ENCODE measurements at places on chromosomes 3 and 15.

DNA sequence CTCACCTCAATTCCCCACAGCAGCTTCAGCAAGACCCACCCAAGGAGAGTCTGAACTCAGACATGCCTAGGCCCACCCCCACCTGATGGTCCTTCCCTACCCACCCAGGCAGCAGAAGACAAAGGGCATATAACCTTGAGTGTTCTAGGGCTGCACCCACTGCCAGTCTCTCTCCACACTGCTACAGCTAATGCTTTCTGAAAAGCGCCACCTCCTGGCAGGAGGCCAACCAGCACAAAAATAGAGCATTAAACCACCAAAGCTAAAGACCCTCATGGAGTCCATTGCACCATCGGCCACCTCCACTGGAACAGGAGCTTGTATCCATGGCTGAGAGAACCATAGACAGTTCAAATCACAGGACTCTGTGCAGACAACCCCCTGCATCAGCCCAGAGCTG is 11.3 kb upstream of the RPL39L start:
- no peaks in the 10 kb centered on the region for H3K27me3 ChIP-seq
- H3K4me1 ChIP-seq = no peaks in the 10 kb centered on the region
- H3K36me3 ChIP-seq = peaks cover 6% of the 10 kb centered on the region
- H3K4me3 ChIP-seq = no peak overlapping the region

DNA sequence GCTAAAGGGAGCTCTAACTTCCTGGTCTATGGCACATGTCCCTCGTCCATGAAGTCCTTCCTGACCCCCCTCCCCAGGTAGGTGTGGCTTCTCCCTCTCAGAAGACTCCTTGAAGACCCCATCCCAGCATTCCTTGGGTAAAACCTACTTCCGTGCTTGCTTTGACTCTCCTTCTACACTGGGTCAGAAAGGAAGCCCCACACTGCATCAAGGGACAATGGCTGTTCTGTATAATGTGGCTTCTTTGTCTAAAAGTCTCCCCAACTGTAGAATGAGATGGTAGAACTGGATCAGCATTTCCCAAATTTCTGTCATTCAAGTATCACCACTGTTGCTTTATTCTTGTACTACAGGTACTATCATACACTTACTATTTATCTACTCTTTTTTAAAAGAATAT is 3.9 kb upstream of the DNAJA4 start:
- H3K27ac ChIP-seq = no peak overlapping the region
- H3K4me1 ChIP-seq = no peaks in the 10 kb centered on the region
- peaks cover 16% of the 10 kb centered on the region for H3K27me3 ChIP-seq
- no peak overlapping the region for H3K4me3 ChIP-seq
- DNase-seq = no peak
- H3K36me3 ChIP-seq = no peaks in the 10 kb centered on the region

- DNase-seq = no peak
- H3K27me3 ChIP-seq = peaks cover 7% of the 10 kb centered on the region
- no peak overlapping the region for H3K4me3 ChIP-seq
- no peaks in the 10 kb centered on the region for H3K36me3 ChIP-seq
- H3K27ac ChIP-seq = no peak overlapping the region
Measured at GRCh38 chr15:74209560-74209958, 7.0 kb upstream of the STRA6 start.

- H3K4me3 ChIP-seq = no peak overlapping the region
- no peak for DNase-seq
- peaks cover 24% of the 10 kb centered on the region for H3K36me3 ChIP-seq
- no peaks in the 10 kb centered on the region for H3K27me3 ChIP-seq
- H3K4me1 ChIP-seq = no peaks in the 10 kb centered on the region
Measured at GRCh38 chr3:112531358-112531781, 30.4 kb downstream of the ATG3 start.

DNA sequence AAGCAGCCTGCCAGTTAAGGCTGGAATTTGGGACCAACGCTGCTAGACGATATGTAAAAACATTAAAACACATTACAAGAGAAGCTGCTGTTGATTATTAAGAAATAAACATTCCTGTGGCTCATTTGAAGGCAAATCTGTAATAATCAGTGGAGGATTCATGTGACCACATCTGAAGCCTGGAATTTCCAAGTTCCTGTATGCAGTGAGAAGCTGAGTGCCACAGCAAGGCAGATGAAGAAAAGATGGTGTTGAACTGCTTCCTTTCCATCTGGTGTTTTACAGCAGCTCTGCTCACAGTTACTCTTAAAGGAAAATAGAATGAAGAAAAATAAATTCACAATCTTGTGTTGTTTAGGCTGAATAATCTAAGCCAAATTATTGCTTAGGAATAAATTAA is 139.3 kb upstream of the ROBO2 start:
- no peak overlapping the region for H3K4me3 ChIP-seq
- no peaks in the 10 kb centered on the region for H3K36me3 ChIP-seq
- no peaks in the 10 kb centered on the region for H3K4me1 ChIP-seq
- no peak for DNase-seq
- no peaks in the 10 kb centered on the region for H3K27me3 ChIP-seq

DNA sequence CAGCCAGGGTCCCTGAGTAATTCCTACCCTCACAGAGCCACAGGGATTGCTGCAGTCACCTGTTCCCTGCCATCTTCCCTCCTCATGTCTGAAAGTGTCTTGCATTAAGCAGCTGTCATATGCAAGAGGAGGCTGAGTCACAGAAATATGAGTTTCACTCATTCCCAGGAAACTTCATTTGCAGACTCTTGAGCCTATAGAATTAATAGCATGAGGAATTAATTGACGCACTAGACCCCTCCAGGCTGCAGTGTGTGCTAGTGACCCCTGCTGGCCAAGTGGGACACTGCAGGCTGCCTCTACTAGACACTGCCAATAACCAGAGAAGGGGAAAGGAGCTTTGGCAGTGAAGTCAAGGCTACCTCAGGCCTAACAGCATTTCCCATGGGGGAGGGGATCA is 50.6 kb upstream of the SLC6A1 start:
- DNase-seq = no peak
- H3K27me3 ChIP-seq = no peaks in the 10 kb centered on the region

DNA sequence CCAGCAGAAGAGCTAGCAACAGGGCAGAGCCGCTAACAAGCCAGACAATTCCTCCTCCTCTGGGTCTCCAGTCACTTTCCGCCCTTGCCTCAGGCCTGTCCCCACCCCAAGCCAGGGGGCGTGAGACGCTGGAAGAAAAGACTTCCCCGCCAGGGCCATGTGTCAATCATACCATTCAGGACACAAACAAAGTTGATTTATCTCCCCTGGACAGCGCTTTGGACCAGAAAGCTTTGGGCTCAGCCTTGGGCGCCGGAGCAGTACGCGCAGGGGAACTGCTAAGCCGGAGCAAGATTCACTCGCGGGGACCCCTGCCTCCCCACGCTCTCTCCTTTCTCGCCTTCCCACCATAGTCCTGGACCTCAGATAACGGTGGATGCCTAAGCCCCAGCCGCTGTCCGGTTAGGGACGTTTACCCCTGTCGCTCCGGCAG is 479 bp downstream of the LRRC2 start:
- H3K27ac ChIP-seq = no peak overlapping the region
- H3K4me3 ChIP-seq = peak overlapping the region; percentile 31
- peak; percentile 77 for DNase-seq
- H3K27me3 ChIP-seq = no peaks in the 10 kb centered on the region

DNA sequence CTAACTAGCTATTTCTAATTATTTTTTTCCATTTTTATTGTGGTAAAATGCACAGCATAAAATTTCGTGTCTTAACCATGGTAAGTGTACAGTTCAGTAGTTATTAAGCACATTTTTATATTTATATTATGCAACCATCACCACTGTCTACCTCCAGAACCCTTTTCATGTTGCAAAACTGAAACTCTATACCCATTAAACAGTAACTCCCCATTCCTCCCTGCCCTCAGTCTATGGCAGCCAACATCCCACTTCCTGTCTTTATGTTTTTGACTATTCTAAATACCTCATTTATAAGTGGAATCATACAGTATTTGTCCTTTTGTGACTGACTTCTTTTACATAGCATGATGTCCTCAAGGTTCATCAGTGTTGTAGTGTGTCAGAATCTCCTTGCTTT is 25.5 kb downstream of the SLC35A5 start:
- H3K4me3 ChIP-seq = no peak overlapping the region
- no peaks in the 10 kb centered on the region for H3K4me1 ChIP-seq
- H3K36me3 ChIP-seq = 0 out of 2 replicates have a peak, but pooled peaks cover 2% of the 10 kb centered on the region
- no peak for DNase-seq

GRCh38 chr15:94621736-94622135 is 390.4 kb downstream of the MCTP2 start:
- H3K27me3 ChIP-seq = no peaks in the 10 kb centered on the region
- H3K4me3 ChIP-seq = no peak overlapping the region
- DNase-seq = no peak
- H3K27ac ChIP-seq = no peak overlapping the region

DNA sequence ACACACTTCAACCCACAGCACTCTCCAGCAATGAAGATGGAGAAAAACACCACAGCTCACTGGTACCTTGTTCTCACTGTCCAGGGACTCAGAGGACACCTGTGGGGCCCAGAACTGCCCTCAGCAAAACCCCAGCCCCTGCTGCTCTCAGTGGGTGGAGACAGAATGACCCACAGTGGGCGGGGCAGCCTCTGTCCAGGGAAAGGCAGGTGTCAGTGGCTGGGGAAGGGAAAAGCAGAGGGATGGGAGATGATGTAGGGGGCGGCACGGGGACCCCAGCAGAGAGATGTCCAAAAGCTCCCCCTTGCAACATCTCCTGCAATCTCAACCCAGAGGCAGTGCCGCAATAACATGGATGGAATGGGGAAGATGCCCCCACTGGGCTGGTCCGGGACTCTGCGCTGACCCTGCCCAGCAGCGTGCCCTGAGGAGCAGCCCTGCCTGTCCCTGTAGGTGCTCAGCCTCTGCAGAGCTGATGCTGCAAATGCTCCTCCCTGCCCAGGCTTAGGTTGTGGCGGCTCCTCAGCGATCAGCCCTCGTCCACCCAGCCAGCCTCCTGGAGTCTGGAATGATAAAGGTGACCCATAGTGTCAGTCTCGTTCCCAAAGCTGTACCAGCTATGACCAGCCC is 193.9 kb downstream of the XXYLT1 start:
- peaks cover 9% of the 10 kb centered on the region for H3K4me1 ChIP-seq
- H3K4me3 ChIP-seq = no peak overlapping the region

DNA sequence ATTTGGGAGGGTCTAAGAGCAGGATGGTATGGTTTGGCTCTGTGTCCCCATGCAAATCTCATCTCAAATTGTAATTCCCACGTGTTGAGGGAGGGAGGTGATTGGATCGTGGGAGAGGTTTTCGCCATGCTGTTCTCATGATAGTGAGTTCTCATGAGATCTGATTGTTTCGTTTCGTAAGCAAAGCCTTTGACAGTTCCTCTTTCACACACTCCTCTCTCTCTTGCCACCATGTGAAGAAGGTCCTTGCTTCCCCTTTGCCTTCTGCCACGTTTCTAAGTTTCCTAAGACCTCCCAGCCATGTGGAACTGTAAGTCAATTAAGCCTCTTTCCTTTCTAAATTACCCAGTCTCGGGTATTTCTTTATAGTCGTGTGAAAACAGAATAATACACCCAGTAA is 553.7 kb downstream of the TAFA4 start:
- H3K27me3 ChIP-seq = no peaks in the 10 kb centered on the region
- DNase-seq = no peak
- no peaks in the 10 kb centered on the region for H3K36me3 ChIP-seq
- H3K27ac ChIP-seq = no peak overlapping the region
- H3K4me3 ChIP-seq = no peak overlapping the region
- H3K4me1 ChIP-seq = no peaks in the 10 kb centered on the region

DNA sequence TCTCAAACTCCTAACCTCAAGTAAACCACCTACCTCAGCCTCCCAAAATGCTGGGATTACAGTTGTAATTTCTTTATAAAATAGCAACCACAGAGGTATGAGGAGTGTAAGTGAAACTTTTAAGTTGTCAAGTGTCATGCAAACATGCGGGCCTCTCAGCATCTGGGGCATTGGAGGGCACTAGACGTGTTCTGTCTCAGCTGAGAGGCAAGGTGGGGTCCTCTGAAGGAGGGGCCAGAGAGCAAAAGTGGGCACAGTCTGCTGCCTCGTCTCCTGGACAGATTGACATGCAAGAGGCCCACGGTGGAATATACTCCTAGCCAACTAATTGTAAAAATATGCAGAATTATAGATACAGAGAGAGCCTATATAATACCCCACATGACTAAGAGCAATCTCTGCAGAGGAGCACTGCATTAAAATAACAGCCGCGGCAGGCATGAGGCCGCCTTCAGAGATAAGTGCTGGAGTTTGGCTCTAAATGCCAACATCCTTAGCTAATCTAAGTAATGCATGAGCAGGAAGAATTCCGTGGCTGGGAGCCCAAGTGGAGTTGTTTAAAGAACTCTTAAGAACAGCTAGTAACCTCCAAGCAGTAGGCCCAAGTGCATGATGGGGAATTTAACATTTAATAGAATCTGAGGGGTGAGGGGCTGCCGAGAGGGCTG is 87.8 kb upstream of the RNU6-1 start:
- H3K4me3 ChIP-seq = no peak overlapping the region
- DNase-seq = no peak
- H3K36me3 ChIP-seq = no peaks in the 10 kb centered on the region
- H3K4me1 ChIP-seq = no peaks in the 10 kb centered on the region
- H3K27ac ChIP-seq = no peak overlapping the region

GRCh38 chr15:39782441-39783138 is at the start of gene FSIP1:
Gene FSIP1, minus strand, starts transcription at chr15:39782841. Its CDS starts 6,317 bp downstream, at chr15:39776524.
- no peaks in the 10 kb centered on the region for H3K36me3 ChIP-seq
- DNase-seq = peak; percentile 76
- H3K27ac ChIP-seq = peak within 1 kb of the TSS; percentile 60
- no peaks in the 10 kb centered on the region for H3K27me3 ChIP-seq
- peak within 1 kb of the TSS; percentile 88 for H3K4me3 ChIP-seq
- peaks cover 19% of the 10 kb centered on the region for H3K4me1 ChIP-seq

DNA sequence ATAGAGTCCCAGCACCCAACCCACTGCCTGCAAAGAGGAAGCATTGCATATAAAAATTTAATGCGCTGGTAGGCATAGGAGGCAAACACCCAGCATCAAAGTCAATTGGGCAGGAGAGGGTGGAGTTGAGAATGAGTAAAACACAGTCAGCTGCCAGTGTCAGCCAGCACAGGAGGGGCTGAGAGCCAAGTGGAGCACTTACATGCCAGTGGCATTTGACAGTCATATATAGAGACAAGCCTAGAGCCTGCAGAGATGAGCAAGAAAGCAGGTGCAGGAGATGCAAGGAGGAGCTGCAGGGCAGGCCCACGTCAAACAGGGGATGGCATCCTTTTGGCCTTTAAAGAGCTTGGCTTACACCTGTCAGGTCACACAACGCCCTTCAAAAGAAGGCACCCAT is 27.6 kb upstream of the ZFAND6 start:
- peaks cover 8% of the 10 kb centered on the region for H3K4me1 ChIP-seq
- H3K36me3 ChIP-seq = no peaks in the 10 kb centered on the region
- no peak overlapping the region for H3K27ac ChIP-seq
- no peak overlapping the region for H3K4me3 ChIP-seq

GRCh38 chr15:90095521-90095959 is 6.7 kb downstream of the IDH2 start:
- no peak overlapping the region for H3K4me3 ChIP-seq
- no peak overlapping the region for H3K27ac ChIP-seq
- H3K4me1 ChIP-seq = peaks cover 7% of the 10 kb centered on the region
- no peaks in the 10 kb centered on the region for H3K27me3 ChIP-seq
